Fibroblast of skin of back (primary cell): ENCODE measurements at places on chromosomes 13 and 19.

DNA sequence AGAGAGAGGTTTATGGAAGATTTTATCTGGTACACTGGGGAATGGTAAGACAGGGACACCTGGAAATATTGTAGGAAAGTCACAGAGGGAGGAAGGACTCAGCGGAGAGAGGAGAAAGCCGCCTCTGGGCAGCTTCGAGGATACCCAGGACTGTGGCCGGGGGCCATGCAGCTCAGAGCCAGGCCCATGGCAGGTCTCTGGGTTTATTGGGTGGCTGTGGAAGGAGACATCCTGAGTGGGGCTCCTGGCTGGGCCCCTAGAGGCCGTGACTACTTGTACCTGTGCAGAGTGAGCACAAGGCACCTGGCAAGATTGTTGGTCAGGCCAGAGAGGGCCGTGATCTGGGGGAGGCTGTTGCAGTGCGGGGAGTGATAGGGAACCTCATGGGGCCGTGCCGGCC lies 3.4 kb downstream of the DAZAP1 start:
- DNase-seq, result no peak

DNA sequence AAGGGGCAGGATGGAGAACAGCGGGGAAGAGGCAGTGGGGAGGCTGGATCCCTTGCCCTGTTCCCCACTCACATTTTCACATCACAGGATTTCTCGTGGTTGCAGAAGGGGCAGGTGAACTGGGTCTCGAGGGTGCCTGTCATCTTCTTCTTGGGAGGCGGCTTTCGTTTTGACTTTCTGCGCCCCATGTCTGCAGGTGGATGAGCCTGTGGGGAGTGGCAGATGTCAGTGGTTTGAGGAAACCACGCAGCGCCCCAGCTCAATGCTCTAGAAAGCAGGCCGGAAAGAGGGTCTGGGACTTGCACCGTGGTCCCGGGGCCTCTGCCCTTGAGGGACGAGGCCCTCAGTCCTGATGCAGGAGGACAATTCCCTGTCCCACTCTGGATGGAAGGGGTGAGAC lies 4.9 kb downstream of the ELOF1 start:
- no peak for DNase-seq

- DNase-seq, result no peak
Measured at GRCh38 chr19:372306-372890, 27.8 kb upstream of the MIER2 start.

- no peak for DNase-seq
Measured at GRCh38 chr19:47518139-47518538, 3.3 kb upstream of the NAPA start.

DNA sequence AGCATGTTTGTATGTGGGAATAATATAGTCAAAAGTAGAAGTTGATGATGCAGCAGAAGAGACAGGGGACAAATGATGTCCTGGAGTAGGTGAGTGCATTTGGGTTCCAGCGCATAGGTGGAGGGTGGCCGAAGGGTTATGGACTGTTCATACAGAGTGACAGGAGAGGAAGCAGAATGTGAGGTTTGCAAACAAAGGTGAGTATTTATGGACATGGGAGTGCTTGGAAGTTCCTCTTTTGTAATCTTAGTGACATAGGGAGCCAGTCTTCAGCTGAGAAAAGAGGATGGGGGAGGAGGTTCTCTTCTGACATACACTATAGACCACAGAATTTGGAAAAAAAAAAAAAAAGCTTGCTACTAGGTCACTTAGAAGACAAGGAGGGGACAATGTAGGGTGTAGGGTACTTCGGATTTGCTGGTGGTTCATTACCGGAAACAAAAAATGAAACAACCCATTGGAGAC lies 331.6 kb downstream of the DLEU7 start:
- DNase-seq, result no peak

- DNase-seq, result no peak
Measured at GRCh38 chr13:28136916-28137315, 1.4 kb upstream of the PAN3 start.

DNA sequence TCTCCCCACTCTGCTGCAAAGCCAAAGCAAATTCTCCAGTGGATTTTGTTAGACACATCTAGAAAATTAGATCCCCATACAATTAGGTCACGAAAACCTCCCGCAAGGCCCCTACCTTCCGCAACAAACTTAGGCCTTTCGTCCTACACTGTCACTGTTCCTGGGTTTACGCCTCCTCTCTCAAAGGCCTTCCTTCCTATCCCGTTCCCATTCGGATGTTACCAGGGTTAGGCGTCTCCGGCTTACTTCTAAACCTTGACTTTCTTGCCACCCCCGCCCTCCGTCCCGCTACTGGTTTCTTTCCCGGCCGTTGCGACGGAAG lies 754 bp downstream of the RNF6 start:
- DNase-seq, result no peak

- DNase-seq, result peak; percentile 97
Measured at GRCh38 chr13:42832341-42833096, 51.1 kb downstream of the FAM216B start.

DNA sequence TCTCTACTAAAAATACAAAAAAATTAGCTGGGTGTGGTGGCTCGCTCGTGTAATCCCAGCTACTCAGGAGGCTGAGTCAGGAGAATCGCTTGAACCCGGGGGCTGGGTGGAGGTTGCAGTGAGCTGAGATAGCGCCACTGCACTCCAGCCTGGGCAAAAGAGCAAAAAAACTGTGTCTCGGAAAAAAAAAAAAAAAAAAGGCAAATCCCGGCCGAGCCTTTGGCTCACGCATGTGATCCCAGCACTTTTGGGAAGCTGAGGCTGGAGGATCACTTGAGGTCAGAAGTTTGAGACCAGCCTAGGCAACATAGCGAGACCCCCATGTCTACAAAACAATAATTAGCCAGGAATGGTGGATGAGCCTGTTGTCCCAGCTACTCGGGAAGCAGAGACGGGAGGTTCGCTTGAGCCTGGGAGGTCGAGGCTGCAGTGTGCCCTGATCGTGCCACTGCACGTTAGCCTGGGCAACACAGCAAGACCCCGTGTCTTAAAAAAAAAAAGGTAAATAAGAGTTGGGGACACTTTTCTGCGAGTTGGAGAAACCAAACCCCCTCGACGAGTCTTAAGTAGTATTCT lies 574 bp upstream of the GPX4 start:
- DNase-seq, result peak; percentile 51

DNA sequence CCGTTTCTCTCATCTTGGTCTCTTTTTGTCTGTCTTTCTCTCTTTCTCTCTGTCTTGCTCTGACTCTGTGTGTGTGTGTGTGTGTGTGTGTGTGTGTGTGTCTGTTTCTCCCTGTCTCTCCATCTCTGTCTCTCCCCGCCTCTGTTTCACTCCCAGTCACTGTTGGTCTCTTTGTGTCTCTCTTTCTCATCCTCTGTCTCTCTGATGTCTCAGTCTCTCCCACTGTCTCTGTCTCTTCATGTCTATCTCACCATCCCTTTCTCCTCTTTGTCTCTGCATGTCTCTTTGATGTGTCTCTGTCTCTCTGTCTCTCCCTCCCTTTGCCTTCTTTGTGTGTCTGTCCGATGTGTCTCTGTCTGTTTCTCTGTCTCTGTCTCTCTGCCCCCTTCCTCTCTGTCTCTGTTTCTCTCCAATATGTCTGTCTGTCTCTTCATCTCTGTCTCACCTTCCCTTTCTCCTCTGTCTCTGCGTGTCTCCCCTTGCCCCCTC lies 2.5 kb downstream of the NFIC start:
- DNase-seq, result peak; percentile 53

GRCh38 chr19:50897191-50897607 lies 14.0 kb downstream of the KLK4 start:
- no peak for DNase-seq

GRCh38 chr19:52343548-52343947 lies 7.5 kb downstream of the ZNF610 start:
- peak; percentile 26 for DNase-seq

DNA sequence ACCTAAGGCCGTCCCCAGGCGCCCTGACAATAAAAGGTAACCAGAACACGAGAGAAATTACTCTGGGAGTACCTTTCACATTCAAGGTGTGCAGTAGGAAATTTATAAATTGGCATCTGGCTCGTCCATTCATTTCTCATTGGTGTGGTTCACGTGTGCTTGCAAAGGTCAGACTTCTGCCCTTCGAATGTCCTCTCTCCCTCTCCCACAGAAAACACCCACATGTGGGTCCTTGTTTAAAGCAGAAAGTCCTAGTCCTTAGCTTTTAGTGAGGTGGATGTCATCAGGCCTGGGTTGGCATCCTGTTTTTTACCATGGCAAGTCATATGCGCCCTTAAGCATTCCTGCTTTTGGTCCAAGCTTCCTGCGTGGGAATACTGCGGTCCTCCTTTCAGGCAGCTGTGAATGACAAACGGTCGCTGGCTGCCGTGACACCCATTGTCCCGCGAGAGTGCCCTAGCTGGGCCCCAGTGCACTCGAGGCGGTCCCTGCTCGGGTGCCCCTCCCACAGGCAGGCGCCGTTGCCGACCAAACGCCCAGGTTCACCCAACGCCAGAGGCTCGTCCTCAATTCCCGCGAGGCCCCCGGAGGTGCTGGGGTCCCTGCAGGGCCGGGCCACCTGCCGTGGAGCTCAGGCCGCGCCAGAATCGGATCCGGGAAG lies at the start of gene NUDT19:
Gene NUDT19, plus strand, starts transcription at position 531 of the 661 bp plus-strand sequence. CDS start 140 bp downstream, outside the sequence.
- peak; percentile 90 for DNase-seq

GRCh38 chr13:49828453-49828852 lies 36.0 kb upstream of the KPNA3 start:
- no peak for DNase-seq

DNA sequence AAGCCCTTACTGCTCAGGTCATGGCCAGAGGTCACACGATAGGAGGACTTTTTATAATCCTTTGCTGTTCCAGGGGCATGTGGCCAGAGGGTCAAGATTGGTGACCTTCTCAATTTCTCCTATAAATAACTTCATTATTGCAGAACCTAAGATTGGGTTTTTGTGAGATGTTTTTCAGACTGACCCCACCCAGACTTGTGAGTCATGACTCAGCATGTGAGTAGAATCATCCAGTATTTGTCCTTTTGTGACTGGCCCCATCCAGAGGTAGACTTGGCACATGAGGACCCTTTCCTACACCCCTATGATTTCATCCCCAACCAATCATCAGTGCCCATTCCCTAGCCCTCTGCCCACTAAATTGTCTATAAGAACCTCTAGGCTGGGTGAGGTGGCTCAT lies 84.5 kb upstream of the ABCC4 start:
- no peak for DNase-seq

DNA sequence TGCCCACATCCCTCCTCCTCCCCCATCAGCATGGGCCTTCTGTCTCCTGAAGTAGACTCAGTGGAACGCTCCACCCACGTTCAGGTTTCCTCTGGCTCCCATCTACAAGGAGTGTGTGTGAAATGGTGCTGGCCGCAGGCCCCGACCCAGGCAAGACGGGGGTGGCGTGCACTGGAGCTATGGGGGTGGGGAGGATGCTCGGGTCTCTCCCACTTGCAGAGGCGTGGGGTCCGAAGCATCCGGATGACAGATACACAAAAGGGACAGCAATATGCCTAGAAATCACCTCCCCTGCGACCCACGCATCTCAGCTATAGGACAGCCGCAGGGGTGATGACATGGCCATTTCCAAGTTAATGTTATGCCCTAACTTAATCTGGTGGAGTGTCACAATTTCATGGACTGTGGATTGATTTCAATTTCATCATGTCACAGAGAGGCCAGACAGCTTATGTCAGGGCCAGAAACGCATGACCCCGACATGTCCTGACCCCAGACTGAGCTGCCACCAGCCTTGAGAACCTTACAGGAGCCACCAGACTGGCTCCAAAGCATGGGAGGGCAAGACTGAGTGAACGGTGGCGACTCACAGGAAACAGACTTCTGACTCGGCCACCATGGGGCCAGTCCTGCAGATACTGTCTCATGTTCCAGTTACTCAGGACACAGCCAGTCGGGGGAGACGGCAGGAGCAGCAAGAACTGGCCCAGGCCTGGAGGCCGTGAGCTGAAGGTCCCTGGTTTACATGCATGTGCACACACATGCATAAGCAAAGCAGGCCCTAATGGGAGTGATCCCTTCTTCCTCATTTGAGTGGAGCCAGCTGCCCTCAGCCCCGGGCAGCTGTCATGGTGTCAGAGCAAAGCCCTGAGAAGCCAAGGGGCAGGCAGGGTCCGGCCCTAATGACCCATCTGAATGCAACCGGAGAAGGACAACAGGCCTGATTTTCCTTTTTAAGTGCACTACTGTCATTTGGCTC lies 82.2 kb downstream of the SLC7A1 start:
- peak; percentile 67 for DNase-seq

DNA sequence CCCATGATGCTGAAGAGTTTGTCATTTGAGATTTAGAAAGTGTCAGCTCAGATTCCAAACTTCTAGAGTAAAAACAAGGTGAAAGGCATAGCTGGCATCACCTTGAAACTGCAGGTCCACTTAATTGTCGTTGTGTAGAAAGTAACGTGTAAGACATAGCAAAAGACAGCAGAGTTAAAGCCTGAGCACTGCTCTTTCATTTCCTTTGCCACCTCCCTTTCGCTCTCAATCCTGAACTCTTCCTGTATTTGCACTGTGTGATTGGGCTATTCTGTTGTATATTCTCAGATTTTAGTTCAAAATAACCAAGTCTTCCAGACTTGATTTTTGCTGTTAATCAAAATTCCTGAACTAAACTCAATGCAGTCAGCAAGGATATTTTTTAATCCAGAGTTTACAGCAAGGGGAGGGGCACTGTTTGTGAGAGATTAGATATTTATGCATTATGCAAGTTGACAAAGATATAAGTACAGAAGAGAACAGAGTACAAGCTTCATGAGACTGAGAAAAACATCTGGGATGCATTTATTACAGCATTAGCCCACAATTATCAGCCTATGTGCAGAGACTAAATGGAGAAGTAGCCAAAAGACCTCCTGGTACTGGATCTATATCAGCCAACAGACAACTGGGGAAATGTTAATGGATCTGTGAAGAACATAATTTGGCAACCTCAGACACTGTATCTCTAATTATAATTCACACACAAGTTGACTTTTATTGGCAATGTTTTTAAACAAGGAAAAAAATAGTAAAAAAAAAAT lies 328.6 kb downstream of the SUCLA2 start:
- DNase-seq, result no peak

DNA sequence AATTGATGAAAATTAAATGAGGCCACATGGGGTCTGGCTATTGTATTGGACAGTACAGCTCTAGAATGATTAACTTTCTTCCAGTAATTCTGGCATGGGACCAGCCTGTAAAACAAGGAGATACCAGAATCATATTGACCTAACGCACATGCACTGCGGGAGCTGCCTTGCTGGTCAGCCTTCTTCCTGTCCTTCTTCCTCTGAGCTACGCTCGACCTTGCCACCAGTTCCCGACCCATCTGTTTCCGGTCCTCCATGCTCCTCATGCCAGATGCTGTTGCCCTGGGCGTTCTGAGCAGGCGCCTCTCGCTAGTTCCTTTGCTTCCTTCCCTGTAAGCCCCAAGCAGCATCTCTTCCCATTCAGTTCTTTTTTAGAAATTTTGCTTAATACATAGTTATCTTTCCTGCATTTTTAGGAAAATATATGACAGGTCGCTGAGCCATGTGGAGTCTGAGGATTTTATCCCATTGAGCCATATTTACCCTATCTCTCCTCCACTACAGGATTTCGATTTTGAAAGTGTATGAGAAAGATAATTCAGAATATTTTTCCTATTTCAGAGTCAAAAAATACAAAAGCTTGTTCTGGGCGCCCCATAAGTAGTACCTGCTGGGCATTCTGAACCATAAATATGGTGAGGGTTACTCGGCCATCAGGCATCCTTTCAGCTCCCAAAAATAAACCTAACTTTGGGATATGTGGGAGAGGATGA lies 38.6 kb downstream of the TNFRSF19 start:
- peak; percentile 49 for DNase-seq

- no peak for DNase-seq
Measured at GRCh38 chr13:97369261-97369893, 64.6 kb upstream of the RAP2A start.

GRCh38 chr13:48977973-48978372 lies 2.3 kb downstream of the FNDC3A start:
- DNase-seq, result peak; percentile 70
